ENCODE measurements at places on chromosomes 5 and 9. TPM values are rescaled to one million over a fixed set of nuclear protein-coding genes. Genes with fewer than 3 reads are reported as not detected.

Gene SPINK6
- total RNA-seq = not detected

Gene CCNI2
- not detected for total RNA-seq

Gene LHX3
- not detected for total RNA-seq

Gene PGGT1B
- 13.6 TPM for total RNA-seq

Gene DAPK1
- 10.5 TPM for total RNA-seq

Gene ANKRD31
- 0.33 TPM for total RNA-seq

Gene NR2F1
- 6.5 TPM for total RNA-seq

Gene FBP1
- not detected for total RNA-seq

Gene CSF1R
- total RNA-seq = not detected

Gene TAF11L5
- not detected for total RNA-seq

Gene SHOC1
- total RNA-seq = 1.5 TPM

Gene ZNF883
- total RNA-seq = 3.6 TPM

Gene ERCC8
- total RNA-seq = 44.9 TPM

Gene PCDHGA1
- total RNA-seq = 0.51 TPM

Gene RNF183
- total RNA-seq = not detected

Gene ANGPTL2
- 8.8 TPM for total RNA-seq

Gene DNAH5
- total RNA-seq = 1.5 TPM

Gene FNBP1
- 19.2 TPM for total RNA-seq

Gene COL23A1
- 0.08 TPM for total RNA-seq

Gene SHC3
- 0.02 TPM for total RNA-seq

Gene CDO1
- 0.74 TPM for total RNA-seq

Gene FAM169A
- 7.1 TPM for total RNA-seq

Gene PCDHA1
- 0.45 TPM for total RNA-seq

Gene VAV2
- total RNA-seq = 4.5 TPM

Gene BNC2
- 2.7 TPM for total RNA-seq

Gene TRPM3
- 0.06 TPM for total RNA-seq

Gene ANXA1
- total RNA-seq = 754 TPM

Gene MYOT
- total RNA-seq = not detected

Gene GABRG2
- 3.9 TPM for total RNA-seq

Gene BASP1
- total RNA-seq = 142 TPM

Gene DDX4
- not detected for total RNA-seq

Gene SLC6A7
- not detected for total RNA-seq

Gene INSL4
- not detected for total RNA-seq

Gene LCN9
- not detected for total RNA-seq

Gene AJM1
- total RNA-seq = 0.21 TPM

Gene PCDHB3
- total RNA-seq = 0.21 TPM

Gene GAPT
- not detected for total RNA-seq
